ENCODE measurements at places on chromosomes 12 and 14. TPM values are rescaled to one million over a fixed set of nuclear protein-coding genes. Genes with fewer than 3 reads are reported as not detected.

- no peaks in the 10 kb centered on the region for H3K4me1 ChIP-seq
- peaks cover 26% of the 10 kb centered on the region for H3K36me3 ChIP-seq
- no peak overlapping the region for H3K4me3 ChIP-seq
- H3K27me3 ChIP-seq, result no peaks in the 10 kb centered on the region
These were observed 74.6 kb downstream of the CIT start for GRCh38 chr12:119802472-119802871.

DNA sequence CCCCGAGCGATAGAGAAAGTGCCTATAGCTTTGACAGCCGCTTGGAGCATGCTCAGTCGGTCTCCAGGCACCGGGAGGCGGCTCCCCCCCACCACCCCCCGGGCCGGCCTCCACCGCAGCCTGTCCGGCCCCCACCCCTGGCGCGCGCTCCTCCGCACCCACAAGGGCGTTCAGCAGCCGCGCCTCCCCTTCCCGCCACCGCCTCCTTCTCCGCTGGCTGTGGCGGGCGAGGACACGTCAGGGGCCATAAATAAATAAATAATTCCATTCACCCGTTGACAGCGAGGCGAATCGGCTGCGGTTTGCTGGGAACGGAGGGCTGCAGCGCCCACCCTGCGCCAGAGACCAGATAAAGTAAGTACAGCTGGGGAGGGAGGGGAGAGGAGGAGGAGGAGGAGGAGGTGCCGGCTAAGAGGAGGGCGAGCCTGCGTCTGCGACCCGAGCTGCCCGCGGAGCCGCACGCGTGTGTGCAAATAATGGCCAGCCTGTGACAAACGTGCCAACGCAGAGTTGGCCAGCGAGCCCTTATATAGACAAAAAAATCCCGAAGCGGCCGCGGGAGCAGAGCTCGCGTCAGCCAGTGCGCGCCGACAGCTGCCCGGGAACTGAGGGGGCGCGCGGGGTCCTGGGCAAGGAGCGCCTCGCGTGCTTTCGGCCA lies at the start of gene SLC16A7:
TSS of gene SLC16A7 (plus strand) at position 147 of the 658 bp plus-strand sequence. CDS start 108,773 bp downstream, outside the sequence.
- peak; percentile 81 for DNase-seq
- peak within 1 kb of the TSS; percentile 77 for H3K4me3 ChIP-seq
- peak within 1 kb of the TSS; percentile 91 for H3K27ac ChIP-seq
- H3K36me3 ChIP-seq, result peaks cover 9% of the 10 kb centered on the region
- H3K4me1 ChIP-seq, result peaks cover 35% of the 10 kb centered on the region

- H3K4me3 ChIP-seq, result no peak overlapping the region
- no peak for DNase-seq
- no peaks in the 10 kb centered on the region for H3K36me3 ChIP-seq
- H3K27me3 ChIP-seq, result peaks cover 9% of the 10 kb centered on the region
- H3K4me1 ChIP-seq, result peaks cover 11% of the 10 kb centered on the region
These were observed 346.5 kb downstream of the BCL11B start for GRCh38 chr14:98925354-98926040.

GRCh38 chr12:57474862-57475261 lies 4.8 kb downstream of the ARHGAP9 start:
- DNase-seq, result no peak
- peaks cover 44% of the 10 kb centered on the region for H3K4me1 ChIP-seq
- H3K27ac ChIP-seq, result no peak overlapping the region
- no peaks in the 10 kb centered on the region for H3K27me3 ChIP-seq

- H3K27me3 ChIP-seq, result no peaks in the 10 kb centered on the region
- H3K4me1 ChIP-seq, result peaks cover 3% of the 10 kb centered on the region
- no peak overlapping the region for H3K4me3 ChIP-seq
These were observed 272.1 kb downstream of the CEP128 start for GRCh38 chr14:80669426-80669825.

- no peaks in the 10 kb centered on the region for H3K36me3 ChIP-seq
- peaks cover 69% of the 10 kb centered on the region for H3K27me3 ChIP-seq
- H3K4me1 ChIP-seq, result peaks cover 31% of the 10 kb centered on the region
- no peak overlapping the region for H3K27ac ChIP-seq
- no peak for DNase-seq
These were observed 4.9 kb downstream of the BMP4 start for GRCh38 chr14:53951627-53952303.

GRCh38 chr12:1530592-1531152 lies 63.7 kb downstream of the FBXL14 start:
- H3K4me1 ChIP-seq, result peaks cover 38% of the 10 kb centered on the region
- H3K36me3 ChIP-seq, result peaks cover 2% of the 10 kb centered on the region
- peaks cover 74% of the 10 kb centered on the region for H3K27me3 ChIP-seq

DNA sequence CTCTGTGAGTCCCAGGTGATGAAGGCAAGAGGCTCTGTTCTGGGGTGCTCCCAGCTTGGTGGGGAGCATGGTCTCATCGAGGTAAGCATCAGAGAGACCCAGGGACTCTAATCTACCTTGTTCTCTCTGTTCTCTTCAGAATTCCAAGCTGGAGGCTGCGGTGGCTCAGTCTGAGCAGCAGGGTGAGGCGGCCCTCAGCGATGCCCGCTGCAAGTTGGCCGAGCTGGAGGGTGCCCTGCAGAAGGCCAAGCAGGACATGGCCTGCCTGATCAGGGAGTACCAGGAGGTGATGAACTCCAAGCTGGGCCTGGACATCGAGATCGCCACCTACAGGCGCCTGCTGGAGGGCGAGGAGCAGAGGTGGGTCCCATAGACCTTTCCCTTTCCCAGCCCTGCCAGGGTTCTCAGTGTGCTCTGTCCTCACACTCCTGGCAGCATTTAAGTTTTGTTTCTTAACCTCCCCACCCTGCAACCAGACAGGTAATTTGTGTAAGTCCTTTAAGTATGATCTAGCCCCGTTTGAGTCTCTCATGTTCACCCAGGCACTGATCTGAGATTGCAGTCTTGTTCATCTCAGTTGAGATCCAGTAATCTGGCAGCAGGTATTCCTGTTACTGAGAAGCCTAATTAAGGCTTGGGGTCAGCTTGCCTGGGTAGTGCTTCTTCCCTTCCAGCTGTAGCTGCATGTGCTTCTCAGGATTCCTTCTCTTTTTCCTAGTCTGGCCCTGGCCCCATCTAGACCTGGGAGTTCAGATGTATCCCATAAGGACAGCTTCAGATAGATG lies 14.8 kb upstream of the KRT81 start:
- H3K4me3 ChIP-seq, result no peak overlapping the region
- no peak for DNase-seq
- H3K36me3 ChIP-seq, result no peaks in the 10 kb centered on the region
- H3K27me3 ChIP-seq, result peaks cover 46% of the 10 kb centered on the region
- H3K4me1 ChIP-seq, result peaks cover 24% of the 10 kb centered on the region
- no peak overlapping the region for H3K27ac ChIP-seq

Gene KCNJ8
- total RNA-seq, result not detected
